Stimulated activated CD8-positive, alpha-beta memory T cell treated with anti-CD3 and anti-CD28 coated beads, Interleukin-7, amount 100 ng/mL, for 48 hours (primary cell): ENCODE measurements at places on chromosomes 7 and 10.
A peak's percentile ranks its signal among the peaks of the same experiment; 100 is the strongest.

GRCh38 chr10:47435081-47435480 lies 48.8 kb downstream of the ANXA8 start:
- no peak for DNase-seq

- DNase-seq: no peak
Measured at GRCh38 chr10:104867966-104868598, 227.0 kb downstream of the SORCS3 start.

DNA sequence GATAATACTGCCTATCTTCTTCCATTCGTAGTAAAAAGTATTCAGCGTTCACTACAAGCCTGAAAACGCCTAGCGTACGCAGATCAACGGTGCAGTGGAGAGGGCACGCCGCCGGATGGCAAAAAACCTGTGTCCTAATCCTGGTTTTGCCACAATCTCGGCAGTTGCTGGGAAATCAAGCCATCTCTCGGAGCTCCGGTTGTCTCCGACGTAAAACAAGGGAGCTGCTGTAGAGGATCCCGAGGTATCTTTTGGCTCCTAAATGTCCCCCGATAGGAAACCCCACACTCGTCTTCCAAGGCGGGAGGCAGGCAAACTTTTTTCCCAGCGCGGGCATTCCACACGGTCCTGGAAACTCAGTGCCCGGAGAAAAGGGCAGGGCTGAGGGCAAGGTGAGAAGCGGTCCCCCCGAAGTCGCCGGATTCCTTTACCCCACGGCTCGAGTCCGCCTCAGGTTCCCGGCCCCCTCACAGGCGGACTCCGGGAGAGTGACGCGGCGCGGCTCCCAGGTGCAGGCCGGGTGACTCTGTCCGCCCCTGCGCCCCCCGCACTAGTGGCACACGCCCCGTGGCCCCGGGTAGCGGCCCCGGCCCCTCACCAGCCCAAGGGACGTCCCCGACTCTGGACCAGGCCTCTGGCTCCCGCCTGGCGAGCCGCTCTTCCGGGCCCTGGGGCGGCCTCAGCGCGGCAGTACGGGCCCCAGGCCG lies 649 bp downstream of the IDE start:
- DNase-seq: no peak

DNA sequence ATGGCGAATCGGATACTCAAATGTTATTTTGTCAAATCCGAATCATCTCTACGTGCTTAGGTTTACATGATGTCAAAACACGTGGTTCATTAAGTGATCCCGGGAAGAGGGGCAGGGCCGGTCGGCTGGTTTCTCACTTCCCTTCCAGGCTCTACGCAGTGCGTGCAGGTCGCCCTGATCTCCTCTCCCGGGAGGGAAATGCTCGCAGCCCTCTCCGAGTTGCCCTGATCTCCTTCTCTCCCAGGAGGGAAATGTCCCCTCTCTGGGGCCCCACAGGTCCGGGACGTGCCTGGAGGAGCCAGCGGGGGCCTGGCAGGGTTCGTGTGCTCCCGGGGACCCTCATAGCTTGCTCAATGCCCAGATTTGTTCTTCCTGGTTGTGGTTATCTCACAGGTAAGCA lies 202.7 kb downstream of the DNAJB6 start:
- no peak for DNase-seq

- no peak for DNase-seq
Measured at GRCh38 chr7:101164071-101164840, 1.1 kb downstream of the VGF start.

GRCh38 chr7:18352339-18353255 lies 143.0 kb upstream of the HDAC9 start:
- no peak for DNase-seq

GRCh38 chr10:132938472-132939339 lies 3.7 kb downstream of the CFAP46 start:
- DNase-seq: no peak

GRCh38 chr10:102802920-102803534 lies 34.2 kb downstream of the CYP17A1 start:
- DNase-seq: peak; percentile 6

- no peak for DNase-seq
Measured at GRCh38 chr10:68625316-68625921, 65.3 kb downstream of the TET1 start.

GRCh38 chr7:37262181-37262580 lies 186.5 kb downstream of the ELMO1 start:
- DNase-seq: no peak

- no peak for DNase-seq
Measured at GRCh38 chr10:104435822-104436221, 82.2 kb downstream of the CFAP58 start.

DNA sequence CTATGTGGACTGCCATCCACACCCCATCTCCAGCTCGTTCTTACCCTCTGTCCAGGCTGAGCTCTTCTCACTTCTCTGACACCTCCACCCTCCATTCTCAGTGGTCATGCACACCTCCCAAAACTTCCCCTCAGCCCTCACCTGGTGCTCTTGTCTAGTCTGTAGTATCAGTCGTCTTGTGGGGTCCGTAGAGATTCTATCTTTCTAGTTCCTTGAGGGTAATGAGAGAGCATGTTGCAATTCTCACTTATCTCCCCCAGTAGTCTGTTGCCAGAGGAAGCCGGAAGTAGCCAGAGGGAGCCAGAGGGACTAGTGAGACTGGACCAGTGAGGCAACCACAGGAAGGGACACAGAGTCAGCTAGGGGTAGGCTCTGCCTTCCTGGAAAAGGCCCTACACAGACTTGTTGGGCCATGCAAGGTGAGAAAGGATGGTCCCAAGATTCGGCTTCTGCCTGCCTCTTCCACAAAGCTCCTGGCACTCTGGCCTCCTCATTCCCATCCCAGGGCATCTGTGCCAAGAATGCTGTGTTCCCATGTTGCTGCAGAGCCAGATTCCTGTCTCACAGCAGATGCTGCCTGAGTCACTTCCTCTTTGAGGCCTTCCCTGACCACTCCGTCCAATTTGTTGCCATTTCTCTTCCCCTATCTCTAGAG lies 50.6 kb upstream of the DUSP5 start:
- no peak for DNase-seq

DNA sequence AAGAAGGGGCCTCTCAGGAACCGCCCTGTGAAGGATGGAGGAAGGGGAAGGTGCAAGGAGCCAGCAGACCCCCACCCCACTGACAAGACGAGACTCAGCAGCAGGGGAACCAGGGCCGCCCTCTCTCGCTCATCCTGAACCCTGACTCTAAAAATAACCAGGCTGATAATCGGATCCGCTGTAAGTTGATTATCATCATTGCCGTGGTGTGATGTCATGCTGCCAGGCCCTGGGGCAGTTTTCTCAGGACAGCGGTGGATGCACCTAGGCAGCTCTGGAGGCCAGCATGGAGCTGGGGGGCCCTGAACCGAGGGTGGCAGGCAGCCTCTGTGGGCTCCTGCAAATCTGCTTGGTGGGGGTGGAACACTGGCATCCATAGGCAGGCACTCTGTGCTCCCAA lies 7.9 kb downstream of the RET start:
- DNase-seq: no peak

DNA sequence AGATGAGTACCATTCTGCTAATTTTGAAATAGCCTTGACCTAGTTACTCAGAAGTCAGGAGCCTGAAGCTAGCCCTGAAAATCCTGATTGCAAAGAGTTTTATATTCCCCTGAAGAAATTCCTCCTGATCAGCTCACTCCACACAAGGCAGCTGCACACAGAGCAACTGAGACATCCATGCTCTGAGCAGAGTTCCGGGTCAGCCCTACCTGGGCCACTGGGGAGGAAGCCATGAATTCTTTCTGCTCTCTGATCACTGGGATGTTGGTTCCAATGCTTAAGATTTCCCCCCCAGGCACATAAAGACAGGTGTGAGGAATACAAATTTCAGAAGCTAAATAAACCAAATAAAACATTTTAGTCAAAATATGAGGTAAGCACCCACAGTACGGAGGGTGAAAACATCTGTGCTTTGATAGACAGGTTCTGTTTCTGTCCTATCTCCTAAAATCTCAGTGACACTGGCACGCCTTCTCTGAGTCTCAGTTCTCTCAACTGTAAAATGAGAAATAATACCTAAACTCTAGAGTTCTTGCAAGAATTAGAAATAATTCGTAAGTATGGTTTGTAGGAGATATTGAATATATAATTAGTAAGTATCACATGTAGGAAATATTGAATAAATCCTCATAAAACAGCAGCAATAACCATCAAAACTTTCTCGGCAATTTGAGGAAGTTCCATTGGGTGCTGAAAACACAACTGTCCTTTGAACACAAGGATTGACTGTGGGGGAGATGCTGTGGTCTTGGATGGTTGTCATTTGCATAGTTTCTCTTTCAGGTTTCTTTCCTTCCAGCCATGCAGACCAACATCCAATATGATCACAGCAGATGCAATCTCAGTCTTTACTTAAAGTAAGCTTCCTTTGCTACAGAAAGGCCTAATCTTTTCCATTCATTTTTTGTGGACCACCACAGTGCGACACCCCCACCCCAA lies 133.0 kb upstream of the TNS3 start:
- no peak for DNase-seq

DNA sequence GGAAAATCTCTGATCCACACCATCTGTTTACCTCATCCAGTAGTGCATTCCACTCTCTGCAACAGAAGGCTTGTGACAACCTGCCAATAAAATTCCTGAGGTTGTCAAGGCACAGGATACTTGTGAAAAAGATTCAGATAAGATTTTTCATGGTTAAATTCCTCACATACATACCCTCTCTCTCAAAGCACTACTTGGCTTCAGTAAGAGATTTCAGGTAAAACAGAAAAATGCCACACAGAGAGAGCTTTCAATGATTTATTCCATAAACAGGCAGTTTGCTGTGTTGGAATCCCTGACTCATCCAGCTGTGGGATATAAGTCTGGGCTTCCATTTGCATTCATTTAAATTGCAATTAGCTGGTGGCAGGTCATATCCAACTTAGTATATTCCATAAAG lies 99.7 kb upstream of the CAV2 start:
- DNase-seq: no peak

GRCh38 chr7:158272091-158272490 lies 315.5 kb downstream of the PTPRN2 start:
- no peak for DNase-seq

DNA sequence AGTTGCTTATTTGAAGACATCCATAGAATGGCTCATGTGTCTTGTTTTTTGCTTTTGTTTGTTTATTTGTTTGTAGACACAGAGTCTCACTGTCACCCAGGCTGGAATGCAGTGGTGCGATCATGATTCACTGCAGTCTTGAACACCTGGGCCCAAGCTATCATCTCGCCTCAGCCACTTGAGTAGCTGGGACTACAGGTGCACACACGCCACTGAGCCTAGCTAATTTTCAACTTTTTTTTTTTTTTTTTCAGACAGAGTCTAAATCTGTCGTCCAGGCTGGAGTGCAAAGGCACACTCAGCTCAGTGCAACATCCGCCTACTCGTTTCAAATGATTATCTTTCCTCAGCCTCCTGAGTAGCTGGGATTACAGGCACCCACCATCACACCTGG lies 83.3 kb upstream of the KLF6 start:
- no peak for DNase-seq

- no peak for DNase-seq
Measured at GRCh38 chr7:28217143-28217542, 36.5 kb upstream of the JAZF1 start.

GRCh38 chr7:91801331-91801983 lies 79.0 kb downstream of the MTERF1 start:
- no peak for DNase-seq

- no peak for DNase-seq
Measured at GRCh38 chr7:30232391-30232790, 52.0 kb upstream of the ZNRF2 start.

DNA sequence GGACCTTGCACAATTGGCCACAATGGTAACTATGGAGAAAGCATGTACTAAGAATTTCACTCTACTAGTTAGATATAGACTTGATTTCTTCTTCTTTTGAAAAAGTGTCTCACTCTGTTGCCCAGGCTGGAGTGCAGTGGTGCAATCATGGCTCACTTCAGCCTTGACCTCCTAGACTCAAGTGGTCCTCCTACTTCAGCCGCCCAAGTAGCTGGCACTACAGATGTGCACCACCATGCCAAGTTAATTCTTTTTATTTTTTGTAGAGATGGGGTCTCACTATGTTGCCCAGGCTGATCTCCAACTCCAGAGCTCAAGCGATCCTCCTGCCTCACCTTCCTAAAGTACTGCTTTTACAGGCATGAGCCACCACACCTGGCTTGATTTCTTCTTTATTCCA lies 29.1 kb downstream of the ASAH2 start:
- no peak for DNase-seq

DNA sequence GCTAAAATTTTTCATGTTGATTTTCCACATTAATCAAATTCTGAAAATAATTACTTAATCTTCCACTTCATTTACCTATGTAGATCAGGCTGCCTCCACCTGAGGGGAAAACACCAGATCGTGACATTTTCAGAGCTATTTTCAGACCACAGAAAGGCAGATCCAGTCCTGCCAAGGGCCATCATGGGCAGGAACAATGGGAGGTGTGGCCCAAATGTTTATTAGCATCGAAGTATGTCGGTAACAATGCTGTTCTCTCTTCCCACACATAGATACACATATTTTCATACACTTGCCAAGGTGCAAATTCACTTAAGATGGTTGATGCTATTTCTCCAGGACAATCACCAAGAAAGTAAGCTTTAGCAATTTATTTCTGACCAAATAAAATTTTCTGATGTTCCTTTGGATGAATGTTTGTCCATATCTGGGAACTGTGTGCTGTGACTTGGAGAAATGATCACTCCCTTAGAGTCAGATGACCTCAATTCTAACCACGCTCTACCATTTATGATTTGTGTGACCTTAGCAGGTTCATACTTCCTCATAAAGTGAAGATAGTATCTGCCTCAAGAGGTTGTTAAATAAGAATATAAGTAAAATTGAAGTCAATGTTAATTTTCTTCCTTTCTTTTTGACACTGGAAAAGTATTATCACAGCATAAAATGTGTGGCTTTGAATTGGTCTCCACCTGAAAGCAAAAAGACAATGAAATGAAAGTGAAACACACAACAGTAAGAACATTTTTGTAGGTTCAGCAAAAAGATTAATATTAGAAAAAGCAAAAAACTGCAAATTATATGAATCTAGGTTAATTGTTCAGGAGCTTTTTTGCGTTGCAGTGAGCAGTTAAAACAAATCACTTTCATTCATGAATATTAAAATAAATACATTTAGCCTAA lies 310.4 kb upstream of the PHF14 start:
- DNase-seq: no peak

- no peak for DNase-seq
Measured at GRCh38 chr7:103547451-103548284, 101.7 kb upstream of the SLC26A5 start.

DNA sequence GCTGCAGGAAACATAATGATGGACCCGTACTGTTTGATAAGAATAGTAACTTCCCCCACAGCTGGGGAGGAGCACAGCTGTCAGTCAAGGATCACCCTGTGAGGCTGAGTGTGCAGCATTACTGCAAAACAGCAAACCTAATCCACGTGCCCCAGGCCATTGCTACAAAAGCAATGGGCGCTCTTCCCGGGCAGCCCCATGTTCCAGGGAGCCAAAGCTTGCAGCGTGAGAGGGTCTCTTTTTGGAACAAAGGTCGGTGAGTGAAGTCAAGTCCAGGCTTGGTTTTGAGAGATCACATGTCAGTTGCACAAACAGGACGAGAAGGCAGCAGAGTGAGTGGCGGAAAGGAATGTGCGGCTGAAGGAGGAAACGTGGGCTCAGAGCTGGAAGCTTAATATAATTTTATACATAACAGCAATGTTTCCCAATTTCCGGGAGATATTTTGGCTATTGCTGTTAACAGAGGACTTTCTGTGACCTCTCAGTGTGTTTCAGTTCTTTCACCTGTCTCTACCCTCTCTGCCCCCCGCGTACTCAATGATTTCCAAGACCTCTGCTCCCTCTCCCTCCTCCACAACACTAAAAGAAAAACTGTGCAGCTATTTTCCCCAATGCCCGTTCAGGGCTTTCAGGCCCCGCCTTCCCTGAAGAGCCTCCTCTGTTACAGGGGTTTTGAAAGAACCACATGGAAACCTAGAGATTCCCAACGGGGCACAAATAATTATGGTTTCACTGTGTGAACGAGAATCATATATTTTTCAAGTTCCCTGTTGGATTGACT lies 128.9 kb downstream of the MTPAP start:
- no peak for DNase-seq
